Effector memory CD8-positive, alpha-beta T cell (primary cell): ENCODE measurements at places on chromosomes 12 and 14.

DNA sequence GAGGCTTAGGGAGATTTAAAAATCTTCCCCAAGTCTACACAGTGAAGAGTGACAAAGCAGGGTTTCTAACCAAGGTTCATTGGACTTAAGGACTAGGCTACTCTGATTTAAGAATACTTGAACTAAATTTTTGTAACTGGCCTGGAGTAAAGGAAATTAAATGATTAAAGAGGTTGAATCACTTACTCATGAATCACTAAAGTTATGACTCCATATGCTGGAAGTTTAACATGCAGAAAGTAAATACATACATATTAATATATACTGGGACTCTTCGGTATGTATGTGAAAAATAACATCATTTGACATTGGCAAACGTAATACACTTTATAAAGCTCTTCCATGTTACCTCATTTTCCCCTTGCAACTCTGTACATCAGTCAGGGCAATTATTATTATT, 322.9 kb downstream of the KCNH5 start:
- no peak for DNase-seq

DNA sequence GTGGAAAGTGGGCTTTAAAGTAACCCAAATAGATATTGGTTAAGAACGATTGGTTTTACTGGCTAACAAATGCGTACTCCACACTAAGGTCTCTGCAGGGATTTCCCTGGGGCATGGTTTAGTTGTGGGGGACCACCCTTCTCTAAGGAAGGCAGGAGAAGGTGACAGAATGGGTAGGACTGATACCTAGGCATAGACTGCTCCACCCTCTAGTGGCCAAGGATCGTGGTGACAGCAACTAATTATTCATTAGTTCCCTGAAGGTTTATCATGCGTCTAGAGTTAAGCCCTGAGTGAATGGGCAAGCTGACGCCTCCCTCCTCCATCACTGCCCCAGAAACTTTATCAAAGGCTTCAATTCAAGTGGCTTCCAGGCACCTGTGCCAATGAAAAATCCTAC, 9.1 kb downstream of the FAM181A start:
- DNase-seq = no peak

DNA sequence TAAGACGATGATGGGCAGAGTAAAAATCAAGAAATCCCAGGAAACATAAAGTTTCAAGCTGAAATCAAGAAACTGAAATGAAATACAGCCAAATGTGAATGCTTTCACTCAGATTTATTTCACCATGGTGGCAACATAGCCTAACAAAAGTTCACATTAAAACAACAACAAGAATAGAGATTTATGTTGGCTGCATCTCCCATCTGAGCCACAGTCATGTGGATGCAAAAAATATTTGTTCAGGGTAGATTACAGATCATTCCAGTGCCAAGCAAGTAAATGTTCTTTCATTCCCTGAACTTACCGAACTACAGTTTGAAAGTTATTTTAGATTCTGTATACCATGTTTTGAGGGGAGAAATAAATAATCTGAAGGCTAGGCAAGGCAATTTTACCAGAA, 159.9 kb upstream of the TMTC1 start:
- DNase-seq = no peak

DNA sequence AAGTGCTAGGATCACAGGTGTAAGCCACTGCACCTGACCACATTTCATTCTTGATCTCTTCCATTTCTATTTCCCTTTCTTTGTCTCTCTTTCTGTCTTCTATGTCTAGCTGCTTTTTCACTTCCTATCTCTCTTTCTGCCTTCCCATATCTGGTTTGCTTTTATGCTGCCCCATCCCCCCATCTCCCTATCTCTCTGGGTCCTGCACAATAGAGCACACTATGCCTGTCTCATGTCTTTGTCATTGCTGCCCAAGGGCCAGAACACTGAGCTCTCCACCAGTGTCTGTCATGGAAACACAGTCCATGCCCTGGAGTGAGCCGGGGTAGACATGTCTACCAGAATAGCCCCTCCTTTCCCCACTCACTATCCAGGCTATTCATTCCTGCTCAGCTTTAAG, 12.3 kb upstream of the RARG start:
- DNase-seq = no peak

DNA sequence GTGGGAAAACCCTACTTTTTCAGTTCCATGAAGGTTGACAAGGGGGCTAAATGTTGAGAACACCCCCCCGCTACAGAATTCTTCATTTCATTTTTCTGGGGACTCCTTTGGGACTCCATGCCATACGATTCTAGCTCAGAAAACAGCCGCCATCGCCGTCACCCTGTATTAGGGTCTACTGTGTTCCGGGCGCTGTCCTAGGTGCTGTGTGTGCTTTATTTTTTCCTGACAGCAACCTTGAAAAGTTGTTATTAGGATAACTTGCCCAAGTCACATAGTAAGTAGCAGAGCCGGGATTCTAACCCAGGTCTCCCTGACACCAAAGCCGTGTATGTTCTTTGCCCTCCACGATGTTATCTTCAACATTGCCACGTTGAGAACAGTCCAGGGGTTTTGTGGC, 55.1 kb downstream of the IQSEC3 start:
- no peak for DNase-seq
